ENCODE measurements at places on chromosomes 1 and 21.

- no peak for DNase-seq
Observed at GRCh38 chr1:38784452-38785284, 74.9 kb downstream of the RRAGC start.

GRCh38 chr1:221891708-221892107 lies 149.8 kb upstream of the DUSP10 start:
- DNase-seq, result no peak

- DNase-seq, result no peak
Observed at GRCh38 chr1:243851257-243851756, 1.3 kb upstream of the AKT3 start.

DNA sequence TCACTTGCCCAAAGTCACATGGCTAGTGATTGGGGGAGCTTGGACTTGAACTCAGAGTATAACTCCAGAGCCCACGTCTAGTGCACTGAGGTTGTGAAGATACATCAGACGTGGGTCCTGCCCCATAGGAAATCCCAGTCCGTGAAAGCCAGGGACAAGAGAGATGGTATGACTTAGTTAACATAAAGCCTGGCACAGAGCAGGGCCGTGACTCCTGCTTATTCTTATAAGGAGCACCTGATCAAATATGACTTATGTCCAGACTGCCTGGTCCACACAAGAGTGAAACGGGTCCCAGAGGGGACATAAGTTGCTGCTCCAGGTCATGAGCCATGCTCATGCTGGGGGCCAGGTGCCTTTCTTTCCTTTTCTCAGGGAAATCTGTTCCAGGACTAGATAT lies 166.3 kb upstream of the USP24 start:
- no peak for DNase-seq

DNA sequence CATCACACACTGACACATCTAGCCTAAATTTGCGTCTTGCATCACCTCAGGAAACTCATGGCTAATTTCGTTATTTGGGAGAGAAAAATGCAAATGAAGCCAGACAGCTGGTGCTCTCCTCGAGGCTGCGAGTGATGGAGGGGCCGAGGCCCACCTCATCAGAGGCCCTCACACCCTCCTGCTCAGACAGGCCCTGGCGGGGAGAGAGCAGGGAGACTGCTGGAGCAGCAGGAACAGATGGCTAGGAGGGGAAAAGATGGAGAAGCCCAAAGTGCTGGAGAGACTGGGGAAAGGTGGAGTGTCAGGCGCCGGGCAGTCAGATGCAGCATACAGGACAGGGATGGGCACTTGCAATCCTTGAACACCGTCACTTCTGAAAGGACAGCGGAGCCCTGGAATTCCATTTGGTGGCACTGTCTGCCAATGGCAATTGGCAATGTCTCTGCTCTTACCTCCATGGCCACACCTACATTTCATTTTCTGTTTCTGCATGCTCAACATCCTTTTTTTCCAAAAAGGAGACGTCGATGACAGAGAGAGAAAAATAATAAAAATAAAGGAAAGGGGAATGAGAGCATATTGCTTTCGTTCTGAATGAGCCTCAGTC lies 286.2 kb downstream of the SPATA17 start:
- no peak for DNase-seq

DNA sequence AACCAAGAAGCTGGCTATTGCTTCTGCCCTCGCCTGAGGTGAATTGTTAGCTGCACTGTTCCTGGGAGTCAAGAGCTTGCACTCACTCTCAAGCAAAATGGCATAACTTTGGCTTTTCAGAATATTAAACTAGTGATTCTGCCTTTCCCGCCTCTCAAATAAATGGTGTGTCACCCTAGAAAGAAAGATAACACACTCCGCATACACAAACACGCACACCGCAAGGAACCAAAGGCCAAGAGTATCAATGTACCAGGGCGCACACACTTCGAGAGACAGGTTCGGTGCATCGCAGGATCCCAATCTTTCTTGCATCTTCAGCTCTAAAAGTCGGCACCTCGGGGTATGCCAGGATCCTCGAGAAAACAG lies 470 bp upstream of the RTCA start:
- peak; percentile 30 for DNase-seq
